ENCODE measurements at places on chromosomes 1 and 21.
A peak's percentile ranks its signal among the peaks of the same experiment; 100 is the strongest.

DNA sequence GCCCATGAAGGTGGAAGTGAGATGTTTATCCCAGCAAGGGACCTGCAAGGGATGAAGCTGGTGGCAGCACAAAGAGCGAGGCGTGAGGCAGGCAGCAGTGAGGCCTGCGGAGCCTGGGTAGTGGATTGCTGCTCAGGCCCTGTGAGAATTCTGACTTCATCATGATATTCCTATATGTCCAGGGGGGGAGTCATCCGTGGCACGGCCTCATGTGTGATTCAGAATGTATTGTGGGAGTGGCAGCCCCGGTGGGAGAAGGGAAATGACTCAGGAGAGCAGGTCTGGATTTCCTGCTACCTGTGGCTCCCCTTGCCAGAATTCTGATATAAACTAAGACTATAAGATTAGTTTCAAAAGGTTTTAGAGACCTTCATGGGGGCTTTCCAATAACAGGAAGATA lies 240.9 kb downstream of the CAMTA1 start:
- DNase-seq, result no peak

DNA sequence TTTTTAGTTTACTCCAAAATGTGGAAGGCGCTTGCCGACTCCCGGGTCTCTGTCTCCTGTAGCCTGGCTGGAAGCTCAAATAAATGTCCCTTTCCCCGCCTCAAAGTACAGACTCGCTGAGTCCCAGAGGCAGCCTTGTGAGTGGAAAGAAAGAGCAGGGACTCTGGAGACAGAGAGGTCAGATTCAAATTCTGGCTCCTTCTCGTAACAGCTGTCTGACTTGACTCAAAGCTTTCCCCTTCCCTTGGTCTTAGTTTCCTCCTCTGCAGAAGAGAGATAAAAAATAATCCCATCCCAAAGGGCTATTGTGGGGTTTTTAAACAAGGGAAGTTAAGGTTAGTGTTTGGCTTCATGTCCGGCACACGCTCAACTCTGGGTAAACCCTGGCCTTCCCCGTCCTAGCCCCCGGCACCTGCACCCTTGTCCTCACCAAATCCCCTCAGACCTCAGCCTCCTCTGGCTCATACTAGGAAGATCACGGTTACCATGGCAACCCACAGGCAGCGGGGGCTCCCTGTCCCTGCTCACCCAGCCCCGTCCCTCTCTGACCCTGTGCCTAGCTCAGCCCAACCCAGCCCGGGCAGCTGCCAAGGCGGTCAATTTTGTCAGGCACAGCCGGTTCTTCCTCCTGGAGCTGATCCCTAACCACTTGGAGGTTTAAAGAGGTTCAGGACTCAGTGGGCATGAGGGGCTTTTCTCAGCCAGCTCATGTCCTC lies 49.2 kb upstream of the IGSF21 start:
- DNase-seq, result no peak

GRCh38 chr1:61942856-61943255 lies 200.6 kb downstream of the PATJ start:
- DNase-seq, result no peak

- DNase-seq, result no peak
These were observed 159.0 kb upstream of the ZNHIT6 start for GRCh38 chr1:85867189-85867588.

DNA sequence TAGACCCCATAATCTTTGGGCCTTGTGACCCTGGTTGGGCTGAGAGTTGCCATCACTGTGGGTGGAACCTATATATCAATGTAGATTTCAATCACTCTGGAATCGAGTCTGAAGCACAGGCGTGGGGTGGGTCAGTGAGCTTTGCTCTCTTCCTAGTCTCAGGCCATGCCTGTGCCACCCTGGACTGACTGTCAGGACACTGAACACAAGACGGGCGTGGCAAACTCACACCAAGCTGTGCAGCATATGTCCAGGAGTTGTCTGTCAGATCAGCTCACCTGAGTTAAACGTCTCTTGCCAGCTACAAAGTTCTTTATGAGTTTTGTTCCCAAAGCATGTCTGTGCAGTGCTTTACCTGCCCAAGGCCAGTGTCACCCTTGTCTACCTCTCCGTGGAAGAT lies 30.9 kb upstream of the ALPL start:
- no peak for DNase-seq

DNA sequence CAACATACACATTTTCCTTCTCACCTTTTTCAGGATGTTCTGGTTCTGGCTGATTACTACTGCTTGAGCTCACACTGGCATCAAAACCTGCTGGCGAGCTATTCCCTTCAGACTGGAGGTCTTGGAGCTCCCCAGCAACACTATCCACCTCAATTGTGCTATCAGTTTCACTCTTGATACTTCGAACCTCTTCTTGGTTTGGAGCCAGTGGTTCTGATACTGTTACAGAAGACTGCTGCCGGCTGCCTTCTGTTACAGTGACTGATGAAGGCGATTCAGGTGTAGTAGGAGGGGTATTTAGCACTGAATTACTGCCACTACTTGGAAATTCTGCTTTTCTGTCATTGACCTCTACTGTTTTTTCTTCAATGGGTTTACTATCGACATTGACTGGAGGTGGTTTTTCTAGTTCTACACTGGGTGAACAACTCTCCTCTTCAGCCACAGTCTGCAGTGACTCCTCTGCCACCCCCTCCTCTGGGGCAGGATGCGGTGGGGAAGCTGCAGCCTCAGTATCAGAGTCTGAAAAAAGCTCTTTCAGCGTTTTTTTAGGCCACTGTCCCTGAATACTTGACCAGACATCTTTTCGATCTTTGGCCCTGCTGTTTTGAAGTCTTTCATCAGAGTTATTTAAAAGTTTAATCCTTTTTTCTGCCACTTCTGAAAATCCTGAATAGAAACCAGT lies 20.7 kb upstream of the RBM34 start:
- no peak for DNase-seq

DNA sequence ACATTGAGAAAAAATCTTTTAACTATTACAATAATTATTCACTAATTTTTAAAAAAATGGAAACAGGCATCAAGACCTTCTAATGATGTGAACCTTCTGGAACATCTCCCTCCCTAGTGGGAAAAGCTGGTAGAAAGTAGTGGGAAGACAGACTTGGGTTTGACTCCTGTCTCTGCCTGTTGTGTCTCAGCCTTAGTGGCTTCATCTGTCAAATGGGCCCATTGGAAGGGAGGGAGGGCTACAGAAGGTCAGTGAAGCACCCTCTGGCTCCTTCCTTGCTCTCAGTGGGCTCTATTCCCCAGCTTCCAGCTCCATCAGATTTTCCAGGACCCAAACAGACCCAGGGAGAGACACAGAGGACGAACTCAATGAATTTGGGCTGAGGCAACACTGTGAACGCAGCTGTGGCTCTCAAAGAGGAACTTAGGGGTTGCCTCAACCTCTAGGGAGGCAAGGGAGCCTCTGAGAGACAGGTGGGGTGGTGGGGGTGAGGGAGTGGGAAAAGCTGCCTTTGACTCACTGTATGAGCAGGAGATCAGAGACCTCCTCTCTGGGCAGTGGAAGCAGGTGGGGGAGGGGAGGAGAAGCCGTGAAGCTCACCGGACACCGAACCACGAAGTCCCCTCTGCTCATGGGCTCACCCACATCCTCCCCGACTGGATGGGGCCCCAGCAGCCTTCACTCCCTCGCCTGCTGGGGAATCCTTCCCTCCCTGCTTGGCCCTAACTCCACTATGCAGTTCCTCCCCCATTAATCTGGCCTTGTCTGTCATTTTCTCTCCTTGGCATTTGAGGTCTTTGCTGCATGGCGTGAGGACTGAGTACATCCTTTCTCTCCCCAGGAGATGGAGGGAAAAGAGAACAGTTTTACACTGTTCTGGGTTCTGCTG lies 4.5 kb downstream of the CNR2 start:
- DNase-seq, result no peak

DNA sequence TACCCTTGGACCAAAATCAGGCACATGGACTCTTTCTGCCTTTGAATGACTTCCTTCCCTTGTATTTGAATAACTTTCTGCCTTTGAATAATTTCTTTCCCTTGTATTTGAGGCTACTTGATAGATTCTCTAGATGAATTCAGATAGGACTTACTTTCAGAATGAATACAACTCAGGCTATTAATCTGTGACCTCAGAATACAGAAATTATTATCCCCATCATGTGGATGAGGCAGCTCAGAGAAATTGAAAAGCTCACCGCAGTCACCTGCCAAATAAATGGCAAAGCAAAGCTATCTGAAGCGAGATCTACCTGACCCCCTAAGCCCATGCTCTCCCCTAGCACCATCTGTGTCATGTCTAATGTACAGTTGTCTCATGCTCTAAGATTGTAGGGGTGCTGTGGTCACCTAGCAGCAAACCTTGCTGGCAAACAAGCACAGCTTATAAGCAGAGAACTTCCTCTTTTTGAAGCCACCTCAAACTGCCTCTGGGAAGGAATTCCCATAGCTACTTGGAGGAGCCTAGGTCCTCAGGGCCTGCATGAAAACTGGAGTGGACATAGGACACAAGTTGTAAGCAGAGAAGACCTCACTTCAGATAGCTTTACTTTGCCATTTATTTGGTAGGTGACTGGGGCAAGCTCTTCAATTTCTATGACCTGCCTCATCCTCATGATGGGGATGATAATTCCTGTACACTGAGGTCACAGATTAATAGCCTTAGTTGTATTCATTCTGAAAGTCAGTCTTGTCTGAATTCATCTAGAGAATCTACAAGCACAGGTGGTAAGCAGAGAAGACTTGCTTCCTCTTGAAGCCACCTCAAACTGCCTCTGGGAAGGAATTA lies 66.1 kb downstream of the FASLG start:
- DNase-seq, result no peak

- DNase-seq, result peak; percentile 53
These were observed 408.3 kb upstream of the PLXNA2 start for GRCh38 chr1:208652296-208653160.

GRCh38 chr1:114561333-114561732 lies 20.1 kb downstream of the BCAS2 start:
- no peak for DNase-seq

DNA sequence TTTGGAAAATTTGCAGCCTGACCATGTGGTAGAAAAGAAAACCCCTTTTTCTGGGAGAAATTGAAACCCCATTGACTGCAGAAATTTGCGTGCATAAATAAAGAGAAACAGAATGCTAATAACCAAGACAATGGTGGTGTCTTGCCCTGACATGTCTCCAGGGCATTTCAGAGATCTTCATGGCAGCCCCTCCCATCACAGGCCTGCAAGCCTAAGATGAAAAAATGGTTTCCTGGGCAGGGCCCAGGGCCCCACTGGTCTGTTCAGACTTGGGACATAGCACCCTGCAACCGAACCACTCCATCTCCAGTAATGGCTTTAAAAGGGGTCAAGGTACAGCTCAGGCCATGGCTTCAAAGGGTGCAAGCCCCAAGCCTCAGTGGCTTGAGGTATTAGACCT lies 71.6 kb upstream of the SGIP1 start:
- no peak for DNase-seq

GRCh38 chr21:35882791-35883240 lies 177.5 kb downstream of the SETD4 start:
- no peak for DNase-seq

Data from NCI-H1048 (cell line).